ENCODE measurements at places on chromosomes 3 and 15.
A peak's percentile ranks its signal among the peaks of the same experiment; 100 is the strongest.

DNA sequence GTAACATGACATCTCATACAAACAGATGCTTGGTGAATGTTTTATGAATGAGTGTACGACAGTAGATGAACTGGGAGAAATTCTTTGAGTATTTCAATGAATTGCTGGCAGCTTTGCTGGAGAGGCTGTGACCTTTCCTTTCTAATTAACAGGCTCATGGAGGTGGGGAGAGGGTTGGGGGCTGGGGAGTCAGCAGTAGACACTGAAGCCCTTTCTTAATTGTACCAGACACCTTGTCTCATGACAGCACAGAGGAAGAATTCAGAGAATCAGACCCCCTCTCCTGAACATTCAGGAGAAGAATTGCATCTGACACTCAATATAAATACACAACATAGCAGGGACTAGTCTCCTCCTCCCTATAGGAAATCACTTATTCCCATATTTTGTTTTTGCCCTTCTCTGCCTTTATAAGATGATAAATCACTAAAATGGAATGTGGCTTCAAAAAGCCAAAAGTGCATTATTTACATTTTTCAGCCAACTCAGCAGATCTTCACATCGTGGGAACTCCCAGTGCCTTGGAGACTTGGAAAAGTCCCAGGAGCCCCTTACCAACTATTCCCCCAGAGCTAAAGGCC is 66.2 kb upstream of the TPM1 start:
- DNase-seq = no peak

- DNase-seq = no peak
Observed at GRCh38 chr3:130341882-130342281, 3.6 kb upstream of the COL6A5 start.

GRCh38 chr3:108209579-108209978 is 12.6 kb downstream of the IFT57 start:
- no peak for DNase-seq

DNA sequence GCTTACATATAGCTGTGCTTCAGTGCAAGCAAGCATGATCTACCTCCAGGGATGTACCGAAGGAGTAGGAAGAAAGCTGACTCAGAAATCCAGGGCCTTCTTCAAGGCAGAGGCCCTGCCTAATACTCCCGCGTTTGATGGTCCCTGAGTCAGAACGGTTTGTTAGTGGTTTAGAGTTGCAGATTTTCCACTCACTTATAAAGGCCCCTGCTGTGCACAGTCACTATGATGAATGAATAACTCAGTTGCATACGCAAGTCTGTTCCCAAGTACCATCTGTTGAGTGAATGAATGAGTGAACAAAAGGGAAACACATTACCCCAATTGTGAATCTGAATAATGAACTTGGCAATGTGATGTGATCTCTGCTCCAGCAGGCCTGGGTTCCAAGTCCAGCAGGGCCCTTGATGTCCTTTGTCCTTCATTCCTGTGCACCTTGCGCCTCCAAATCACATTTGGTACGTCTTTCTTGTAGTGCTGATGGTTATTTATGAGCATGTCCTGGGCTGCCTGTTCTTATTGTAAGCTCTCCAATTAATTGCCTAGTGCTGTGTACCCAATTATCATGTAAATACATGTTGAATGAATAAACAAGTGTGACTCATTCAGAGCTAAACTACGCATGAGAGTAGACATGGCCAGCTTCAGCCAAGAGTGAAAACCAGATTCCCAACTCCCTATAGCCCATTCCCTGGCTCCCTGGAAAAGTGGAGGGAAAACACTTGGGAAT is 85.3 kb upstream of the LIMD1 start:
- peak; percentile 93 for DNase-seq

GRCh38 chr3:53223541-53223966 is 32.3 kb downstream of the TKT start:
- no peak for DNase-seq

- DNase-seq = no peak
Observed at GRCh38 chr15:81532001-81532400, 158.0 kb upstream of the TMC3 start.

DNA sequence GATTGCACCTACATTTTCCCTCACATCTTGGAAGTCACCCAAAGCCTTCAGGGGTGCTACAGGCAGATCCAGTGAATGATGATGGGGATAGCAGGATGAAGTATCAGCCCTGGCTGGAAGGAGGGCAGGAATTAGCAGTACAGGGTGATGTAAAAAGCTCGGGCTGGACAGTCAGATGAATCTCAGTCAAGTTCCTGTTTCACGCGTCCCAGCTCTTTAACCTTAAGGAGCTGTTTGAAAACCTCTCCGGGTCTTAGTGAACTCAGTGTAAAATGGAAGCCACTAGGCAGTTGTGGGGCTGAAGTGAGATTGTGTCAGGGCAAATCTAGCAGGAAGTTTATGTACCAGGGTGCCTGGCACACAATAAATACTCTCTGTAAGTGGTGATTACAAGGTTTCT is 166.4 kb upstream of the PROK2 start:
- no peak for DNase-seq

DNA sequence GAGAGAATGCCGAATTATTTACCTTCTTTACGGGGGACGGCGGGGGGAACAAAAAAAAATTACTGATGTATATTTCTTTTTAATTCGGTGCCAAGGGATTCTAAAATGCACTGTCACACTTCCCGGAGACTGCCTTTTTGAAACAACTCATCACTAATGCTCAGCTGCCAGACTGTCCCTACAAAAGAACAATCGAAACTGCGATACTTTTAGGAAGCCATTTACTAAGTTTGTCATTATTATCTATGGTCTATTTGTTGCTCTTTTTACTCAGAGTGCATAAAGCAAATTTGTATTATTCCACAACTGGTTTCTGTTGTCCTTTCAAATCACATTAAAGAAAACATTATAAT is 60.8 kb downstream of the TM4SF4 start:
- no peak for DNase-seq

- no peak for DNase-seq
Observed at GRCh38 chr15:99973351-99973750, 240.1 kb upstream of the LYSMD4 start.

GRCh38 chr3:72213296-72214065 is 428.5 kb upstream of the PROK2 start:
- no peak for DNase-seq

DNA sequence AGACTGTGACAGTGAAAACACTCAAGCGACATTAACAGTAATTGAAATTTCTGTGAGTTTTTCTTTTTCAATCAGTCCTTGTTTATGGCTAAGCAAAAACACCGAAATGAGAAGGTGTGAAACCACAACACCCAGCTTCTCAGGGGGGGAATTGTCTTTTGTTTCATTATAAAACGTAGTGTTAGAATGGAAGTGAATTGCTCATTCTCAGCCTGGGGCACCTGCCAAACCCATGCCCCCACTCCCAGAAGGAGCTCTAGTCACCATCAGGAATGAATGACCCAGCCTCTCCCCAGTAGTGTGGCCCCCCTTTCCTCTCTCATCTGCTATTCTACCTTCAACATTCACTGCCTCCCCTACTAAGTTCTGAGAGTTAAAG is 185.8 kb upstream of the CFAP20DC start:
- no peak for DNase-seq

GRCh38 chr15:63083541-63083940 is 38.1 kb upstream of the LACTB start:
- DNase-seq = no peak

DNA sequence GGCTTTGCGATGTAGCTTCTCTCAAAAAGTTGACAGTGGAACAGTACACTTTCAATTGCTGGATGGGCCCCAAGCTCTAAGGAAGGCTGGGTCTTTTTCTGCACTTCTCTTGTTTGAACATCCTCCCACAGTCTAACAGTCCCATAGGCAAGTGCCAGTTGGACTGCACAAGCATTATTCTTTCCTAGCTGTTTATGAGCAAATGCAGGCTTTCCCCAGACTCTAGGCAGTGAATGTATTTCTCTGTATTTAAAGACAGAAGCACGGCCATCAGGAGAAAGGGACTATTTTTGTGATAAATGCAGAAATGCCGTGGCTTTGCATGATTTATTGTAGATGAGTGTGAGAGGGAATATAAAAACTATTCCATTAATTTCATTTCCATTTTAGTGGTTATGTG is 539.3 kb upstream of the LMCD1 start:
- DNase-seq = no peak

- DNase-seq = no peak
Observed at GRCh38 chr3:123953735-123954134, 7.3 kb downstream of the CCDC14 start.

DNA sequence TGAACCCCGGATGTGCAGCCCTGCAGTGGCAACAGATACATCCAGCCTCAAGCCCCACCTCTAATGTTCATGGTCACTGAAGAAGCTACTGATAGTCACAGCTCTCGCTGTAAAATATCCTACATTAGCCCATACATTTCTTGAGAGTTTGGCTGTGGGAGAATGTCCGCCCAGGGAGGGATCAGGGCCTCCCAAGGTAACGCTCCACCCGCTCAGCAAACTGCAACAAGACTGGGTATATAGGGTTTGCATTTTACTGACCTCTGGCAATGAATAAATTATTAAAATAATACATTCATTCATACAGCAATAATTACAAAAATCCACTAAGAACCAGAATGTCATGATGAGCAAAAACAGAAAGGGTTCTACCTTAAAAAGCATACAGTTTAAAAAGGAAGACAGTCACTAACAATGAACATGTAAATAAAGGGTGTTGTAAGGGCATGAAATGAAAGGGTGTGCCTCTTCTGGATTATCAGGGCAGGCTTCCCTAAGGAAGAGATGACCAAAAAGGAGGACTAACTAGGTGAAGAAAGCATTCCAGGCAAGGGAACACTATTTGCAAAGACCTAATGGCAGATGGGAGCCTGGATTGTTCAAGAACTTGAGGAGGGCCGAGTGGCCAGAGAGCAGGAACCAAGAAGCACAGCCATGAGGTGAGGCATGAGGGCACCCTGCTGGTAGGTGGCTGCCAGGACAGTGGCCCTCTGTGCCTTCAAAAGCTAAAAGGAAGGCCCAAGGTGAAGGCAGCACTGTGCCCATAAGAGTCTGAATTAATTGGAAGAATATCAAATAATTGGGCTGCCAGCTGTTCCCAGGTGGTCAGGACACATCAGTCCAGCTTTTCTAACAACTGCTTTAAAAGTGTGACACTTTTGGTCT is 28.1 kb upstream of the CTDSPL start:
- DNase-seq = no peak

- no peak for DNase-seq
Observed at GRCh38 chr15:69881766-69882165, 216.0 kb downstream of the TLE3 start.

DNA sequence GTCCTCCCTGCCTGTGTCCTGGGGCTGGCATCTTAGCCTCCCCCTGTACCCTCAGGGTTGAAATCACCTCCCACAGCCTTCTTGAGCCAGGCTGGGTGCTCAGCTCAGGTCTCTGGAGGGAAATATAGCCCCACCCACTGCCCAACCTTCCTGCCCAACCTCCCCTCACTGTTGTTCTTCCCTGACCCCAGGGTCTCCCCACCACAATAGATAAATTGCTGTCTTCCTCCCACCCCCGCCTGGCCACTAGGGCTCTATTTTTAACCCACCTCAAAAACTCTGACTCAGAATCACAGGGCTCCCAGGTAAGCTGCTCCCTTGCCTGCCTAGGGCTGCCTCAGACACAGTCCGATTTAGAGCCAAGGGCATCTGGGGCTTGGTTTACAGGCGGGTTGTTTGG is 15.0 kb downstream of the HCN4 start:
- DNase-seq = no peak

DNA sequence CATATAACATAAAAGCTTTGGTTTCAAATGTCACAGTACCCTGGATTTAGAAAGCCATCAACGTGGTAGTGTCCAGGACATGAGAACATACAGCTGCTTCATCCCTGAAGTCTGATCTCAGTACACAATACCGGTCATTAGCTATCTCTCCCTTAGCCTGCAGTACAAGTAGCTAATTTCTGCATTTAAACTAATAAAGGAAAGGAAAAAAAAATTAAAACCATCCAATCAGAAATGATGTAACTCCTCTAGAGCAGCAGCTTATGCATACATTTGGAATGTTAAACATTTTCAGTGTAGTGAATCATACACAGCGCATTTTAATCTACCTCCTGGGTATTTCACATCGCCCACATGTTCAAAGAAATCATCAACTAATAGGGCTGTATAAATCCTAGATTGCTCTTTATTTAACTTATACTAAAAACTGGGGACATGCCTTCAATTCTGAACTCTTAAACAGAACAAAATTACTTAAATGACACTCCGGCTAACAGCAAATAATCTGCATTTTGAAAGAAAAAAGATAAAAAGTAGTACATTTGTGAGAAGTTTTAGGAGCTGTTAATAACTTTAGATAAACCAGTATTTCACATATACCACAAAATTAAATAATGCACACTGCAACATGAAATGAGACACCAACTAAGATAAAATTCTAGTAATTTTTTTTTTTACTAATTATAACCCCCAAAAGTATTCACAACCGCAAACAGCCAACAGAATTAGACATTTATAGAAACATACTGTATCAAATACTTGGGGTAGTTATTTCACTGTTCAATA is 3.7 kb downstream of the IGF2BP2 start:
- DNase-seq = no peak

DNA sequence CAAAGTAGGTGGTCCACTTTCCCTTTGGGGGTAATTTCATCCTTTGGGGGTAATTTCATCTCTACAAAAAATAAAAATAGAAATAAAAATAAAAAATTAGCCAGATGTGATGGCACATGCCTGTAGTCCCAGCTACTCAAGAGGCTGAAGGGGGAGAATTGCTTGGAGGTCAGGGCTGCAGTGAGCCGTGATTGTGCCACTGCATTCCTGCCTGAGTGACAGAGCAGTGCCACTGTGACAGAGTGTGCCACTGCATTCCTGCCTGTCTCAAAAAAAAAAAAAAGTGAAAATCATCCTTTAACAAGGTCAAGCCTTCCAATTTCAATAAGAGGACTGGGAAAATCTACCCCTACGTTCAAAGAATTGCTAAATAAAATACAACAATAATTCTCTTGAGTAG is 22.8 kb downstream of the SERP1 start:
- no peak for DNase-seq

GRCh38 chr15:73936588-73937290 is 10.5 kb downstream of the LOXL1 start:
- no peak for DNase-seq

DNA sequence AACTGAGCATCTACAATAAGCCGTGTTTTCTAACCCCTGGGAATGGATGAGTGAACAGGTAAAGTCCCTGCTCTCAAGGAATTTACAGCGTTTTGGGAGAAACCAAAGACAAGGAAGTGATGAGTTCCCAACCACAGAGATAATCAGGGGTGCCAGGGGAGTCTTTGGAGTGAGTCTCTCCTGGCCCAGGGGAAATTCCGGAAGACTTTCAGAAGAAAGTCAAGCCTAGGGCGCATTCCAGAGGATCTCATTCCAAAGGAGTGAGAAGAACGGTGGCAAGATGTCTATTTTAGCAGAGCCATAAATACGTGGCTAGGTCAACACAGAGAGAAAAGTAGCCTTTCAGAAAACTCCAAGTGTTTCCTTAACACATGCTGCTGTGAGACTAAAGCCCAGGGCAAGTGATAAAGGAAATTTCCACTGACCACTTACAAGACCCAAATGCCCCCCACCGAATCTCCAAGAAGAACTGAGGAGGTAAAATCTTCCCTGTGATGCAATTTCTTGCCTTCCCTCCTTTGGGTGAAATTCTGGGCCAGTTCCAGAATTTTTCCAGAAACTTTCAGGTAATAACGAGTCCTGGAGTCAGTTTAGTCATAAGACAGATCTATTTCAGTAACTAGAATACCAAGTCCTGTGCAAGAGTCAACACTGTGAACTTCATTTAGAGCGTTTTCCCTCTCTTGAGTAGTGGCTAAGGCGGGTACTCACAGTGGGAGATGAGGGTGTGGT is 437.4 kb downstream of the NR2F2 start:
- no peak for DNase-seq

- DNase-seq = peak; percentile 54
Observed at GRCh38 chr3:50194128-50194902, 2.9 kb downstream of the GNAT1 start.
